ENCODE measurements at places on chromosomes 3 and 15.
A peak's percentile ranks its signal among the peaks of the same experiment; 100 is the strongest.

DNA sequence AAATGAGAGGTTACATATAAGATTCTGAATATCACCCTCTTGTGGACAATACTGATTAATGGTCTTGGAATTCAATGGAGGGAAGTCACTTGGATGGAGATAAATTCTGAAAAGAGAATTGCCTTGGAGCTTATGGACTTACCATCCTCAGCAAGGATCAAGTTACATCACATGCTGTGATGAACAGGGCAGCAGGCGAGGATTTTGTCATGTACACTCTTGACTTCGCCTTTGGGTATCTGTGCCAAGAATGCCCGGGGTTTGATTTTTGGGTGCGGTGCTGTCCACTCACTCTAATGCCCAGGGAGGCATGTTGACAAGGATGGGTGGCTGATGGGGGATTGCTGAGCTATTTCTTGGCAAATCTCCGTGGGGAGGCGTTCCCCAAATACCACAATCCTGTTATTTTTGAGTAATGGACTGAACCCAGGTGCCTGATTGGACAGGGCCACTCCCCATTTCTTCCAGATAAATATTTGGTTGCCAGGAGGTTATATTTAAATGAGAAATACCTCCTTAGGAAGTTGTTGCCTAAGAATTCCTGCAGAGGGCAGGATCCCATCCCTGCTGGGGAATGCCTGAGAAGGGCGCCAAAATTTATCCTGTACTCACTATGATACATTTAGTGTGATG lies 96.3 kb downstream of the TPRG1 start:
- DNase-seq, result no peak

- no peak for DNase-seq
Measured at GRCh38 chr3:46496746-46497555, 825 bp upstream of the RTP3 start.

DNA sequence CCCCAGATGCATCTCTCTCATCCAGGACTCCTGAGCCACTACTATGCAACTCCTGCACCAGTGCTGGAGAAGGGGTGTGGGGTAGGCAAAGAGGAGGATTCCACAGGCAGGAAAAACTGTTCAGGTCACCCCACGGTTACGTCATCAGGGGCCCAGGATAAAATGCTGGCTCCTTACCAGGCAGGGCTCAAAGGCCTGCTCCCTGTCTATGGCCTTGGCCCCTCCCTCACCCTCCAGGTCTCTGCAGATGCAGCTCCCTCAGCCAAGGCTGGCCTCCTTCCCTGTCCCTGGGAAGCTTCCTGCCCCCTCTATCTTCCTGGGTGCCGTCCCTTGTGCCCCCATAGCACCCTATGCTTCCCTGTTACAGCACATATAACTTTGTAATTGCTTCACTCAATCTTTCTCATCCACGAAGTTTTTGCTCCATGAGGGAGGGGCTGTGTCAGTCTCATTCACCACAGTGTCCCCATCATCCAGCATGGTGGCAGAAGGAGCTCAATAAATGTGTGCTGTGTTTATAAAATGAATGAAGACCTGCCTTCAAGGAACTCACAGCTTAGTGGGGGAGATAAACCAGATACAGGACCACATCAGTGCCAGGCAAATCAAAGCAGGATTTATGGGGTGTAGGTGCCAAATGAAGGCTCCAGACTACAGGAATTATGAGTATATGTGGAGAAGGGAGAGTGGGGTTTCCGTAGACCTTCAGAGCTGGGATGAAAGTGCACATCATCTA lies 18.6 kb downstream of the KBTBD13 start:
- DNase-seq, result no peak

DNA sequence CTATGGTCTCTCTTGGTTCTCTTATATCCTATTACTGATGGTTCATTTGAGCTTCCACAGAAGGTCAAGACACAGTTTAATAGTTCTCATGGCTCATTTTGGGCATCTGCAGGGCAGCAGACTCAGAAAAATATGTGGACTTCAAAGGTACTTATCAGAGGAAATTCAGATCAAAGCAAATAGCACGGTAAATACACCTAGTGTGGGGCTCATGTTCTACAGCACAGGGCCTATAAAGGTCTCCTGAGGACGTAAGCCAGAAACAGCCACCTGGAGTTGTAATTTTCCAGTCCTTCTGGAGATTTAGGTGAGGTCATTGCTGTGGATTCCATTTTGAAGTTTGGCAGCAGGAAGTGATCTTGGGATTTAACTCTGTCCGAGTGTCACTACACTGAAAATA lies 134.5 kb upstream of the SGO1 start:
- DNase-seq, result no peak

- DNase-seq, result no peak
Measured at GRCh38 chr15:41629883-41630282, 30.3 kb upstream of the MGA start.

- peak; percentile 64 for DNase-seq
Measured at GRCh38 chr3:179072100-179072438, 460 bp upstream of the ZMAT3 start.

DNA sequence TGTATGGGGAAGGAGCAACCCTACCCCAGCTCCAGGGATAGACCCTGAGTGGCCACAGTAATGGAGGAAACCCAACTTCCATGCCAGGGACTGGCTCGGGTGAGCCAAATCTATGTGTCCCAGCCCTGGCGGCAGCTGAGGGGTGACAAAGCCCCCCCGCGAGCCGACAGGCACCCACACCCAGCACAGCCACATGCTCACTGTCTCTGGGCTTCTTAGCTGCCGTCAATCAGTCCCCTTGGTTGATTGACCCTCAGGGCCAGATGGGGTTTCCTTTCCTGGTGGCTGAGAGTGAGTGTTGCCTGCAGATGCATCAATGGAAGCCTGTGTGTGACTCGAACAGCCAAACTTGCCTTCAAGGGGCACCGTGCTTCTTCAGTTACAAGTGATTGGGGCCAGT lies 2.1 kb upstream of the OCA2 start:
- DNase-seq, result no peak

DNA sequence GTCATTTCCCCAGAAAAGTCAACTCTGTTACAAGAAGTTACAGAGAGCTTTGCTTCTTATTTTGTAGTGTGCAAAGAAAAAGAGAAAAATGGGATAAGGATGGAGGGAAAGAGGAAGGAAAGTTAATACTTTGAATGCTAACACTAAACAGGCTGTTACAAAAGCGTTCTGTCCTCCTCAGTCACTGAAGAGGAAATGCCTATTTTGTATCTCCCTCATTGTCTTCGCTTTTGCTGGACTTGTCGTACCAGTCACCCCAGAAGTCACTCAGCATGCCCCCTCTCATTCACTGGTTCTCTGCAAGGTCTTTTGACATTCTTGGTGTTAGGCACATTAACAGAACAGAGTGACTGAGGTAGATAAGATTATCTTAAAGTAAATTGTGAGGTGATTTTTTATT lies 129.6 kb downstream of the ALCAM start:
- no peak for DNase-seq

GRCh38 chr3:123331651-123332050 lies 117.2 kb downstream of the ADCY5 start:
- DNase-seq, result no peak

DNA sequence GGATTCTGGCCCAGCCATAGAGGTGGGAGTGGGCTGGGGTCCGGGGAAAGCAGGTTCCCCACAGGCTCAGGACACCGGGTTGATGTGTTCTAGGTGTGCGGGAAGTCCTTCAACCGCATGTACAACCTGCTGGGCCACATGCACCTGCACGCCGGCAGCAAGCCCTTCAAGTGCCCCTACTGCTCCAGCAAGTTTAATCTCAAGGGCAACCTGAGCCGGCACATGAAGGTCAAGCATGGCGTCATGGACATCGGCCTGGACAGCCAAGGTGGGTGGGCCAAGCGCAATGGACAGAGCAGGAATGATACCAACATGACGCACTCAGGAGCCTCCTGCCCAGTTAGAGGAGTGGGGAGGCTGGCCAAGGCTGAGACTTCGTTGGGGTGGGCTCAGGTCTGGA lies 28.2 kb downstream of the IDH2 start:
- no peak for DNase-seq

- DNase-seq, result no peak
Measured at GRCh38 chr15:79472446-79472845, 40.3 kb downstream of the MINAR1 start.

DNA sequence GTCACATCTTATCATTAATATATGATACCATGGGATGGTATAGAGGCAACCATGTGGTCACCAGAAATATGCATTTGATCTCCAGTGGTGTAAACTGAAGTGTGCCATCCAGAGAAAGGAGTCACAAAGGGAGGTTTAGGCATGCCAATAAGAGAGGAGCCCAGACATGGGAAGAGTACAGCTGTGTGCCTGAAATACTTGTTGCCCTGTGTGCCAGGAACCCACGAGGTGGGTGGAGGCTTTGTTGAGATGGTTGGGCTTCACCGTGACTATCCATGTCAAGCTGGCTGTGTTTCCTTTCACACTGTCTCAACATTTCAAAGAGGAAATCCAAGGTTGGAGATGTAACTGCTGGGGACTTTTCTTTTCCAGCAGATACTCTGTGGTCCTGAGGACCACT lies 43.5 kb downstream of the CACNA2D3 start:
- no peak for DNase-seq

- DNase-seq, result no peak
Measured at GRCh38 chr3:43624619-43625305, 3.0 kb upstream of the ANO10 start.

GRCh38 chr15:31272558-31273257 lies 53.9 kb upstream of the KLF13 start:
- no peak for DNase-seq

- DNase-seq, result no peak
Measured at GRCh38 chr3:147312786-147313280, 93.5 kb downstream of the ZIC4 start.

DNA sequence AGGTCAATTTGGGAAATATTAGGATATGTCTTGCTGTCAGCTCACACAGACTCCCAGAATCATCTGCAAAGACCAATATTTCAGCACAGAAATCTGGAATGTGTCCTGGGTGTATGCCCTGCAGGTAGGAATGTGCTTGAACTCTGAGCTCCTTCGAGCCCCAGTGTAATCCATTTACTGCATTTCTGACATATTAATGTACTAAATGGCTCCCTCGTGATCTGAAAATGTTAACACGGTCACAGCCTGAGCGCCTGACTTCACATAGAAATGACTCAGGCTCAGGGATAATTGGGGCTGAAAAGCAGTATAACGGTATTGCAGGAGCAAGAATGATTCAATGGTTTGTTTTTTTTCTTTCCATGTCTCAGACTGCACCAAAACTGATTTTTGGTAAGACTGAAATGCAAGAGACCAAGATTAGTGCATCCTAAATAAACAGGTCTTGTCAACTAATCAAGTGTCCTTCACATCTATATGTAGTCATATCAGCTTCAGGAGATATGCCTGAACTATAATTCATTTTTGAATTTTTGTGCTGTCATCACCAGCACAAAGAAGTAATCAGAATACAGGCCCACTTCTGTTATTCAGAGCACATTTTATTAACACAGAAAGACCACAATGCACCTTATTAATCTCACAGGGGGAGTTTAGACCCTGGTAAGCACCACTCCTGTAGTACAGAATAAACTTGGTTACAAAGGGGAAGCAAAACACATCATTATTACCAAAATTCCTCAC lies 49.8 kb downstream of the DCLK3 start:
- no peak for DNase-seq

- DNase-seq, result no peak
Measured at GRCh38 chr15:83193721-83194120, 13.9 kb downstream of the HDGFL3 start.

GRCh38 chr3:128068156-128068620 lies 16.0 kb downstream of the SEC61A1 start:
- DNase-seq, result peak; percentile 56

GRCh38 chr3:65560133-65560532 lies 478.6 kb downstream of the MAGI1 start:
- no peak for DNase-seq

DNA sequence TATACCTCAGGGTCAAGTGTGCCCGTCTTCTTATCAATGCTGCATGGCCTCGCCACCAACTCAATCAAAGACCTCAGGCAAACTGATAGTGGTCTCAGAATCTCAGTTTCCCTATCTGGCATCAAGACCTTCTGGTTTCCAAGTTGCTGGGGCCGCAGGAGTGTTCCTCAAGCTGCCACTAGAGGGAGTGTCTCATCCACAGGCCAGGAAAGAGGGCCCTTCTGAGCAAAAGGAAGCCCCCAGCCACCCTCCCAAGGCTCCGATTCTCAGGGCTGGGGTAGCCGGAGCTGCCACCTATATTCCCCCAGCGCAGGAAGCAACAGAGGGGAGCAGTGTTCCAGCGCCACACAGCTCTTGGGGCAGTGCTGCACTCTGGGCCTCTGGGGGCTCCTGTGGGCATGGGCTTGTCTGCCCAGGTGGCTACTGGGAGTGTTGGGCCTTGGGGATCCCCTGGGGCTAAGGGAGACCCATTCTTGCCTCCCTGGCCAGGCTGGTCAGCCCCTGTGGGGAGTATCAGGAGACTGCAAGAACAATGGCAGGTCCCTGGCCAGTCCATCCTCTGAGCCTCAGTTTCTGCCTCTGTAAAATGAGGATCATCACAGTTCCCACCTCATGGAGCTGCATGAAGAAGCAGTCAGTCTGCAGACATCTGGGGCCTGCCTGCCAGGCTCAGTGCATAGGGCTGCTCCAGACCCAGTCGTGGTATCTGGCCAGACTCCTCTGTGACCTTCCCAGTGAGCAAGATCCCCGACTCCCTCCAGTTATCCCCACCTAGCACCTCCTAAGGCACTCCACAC lies 23.4 kb upstream of the SEC13 start:
- peak; percentile 44 for DNase-seq

GRCh38 chr3:194364652-194365434 lies 4.7 kb downstream of the LRRC15 start:
- peak; percentile 100 for DNase-seq

DNA sequence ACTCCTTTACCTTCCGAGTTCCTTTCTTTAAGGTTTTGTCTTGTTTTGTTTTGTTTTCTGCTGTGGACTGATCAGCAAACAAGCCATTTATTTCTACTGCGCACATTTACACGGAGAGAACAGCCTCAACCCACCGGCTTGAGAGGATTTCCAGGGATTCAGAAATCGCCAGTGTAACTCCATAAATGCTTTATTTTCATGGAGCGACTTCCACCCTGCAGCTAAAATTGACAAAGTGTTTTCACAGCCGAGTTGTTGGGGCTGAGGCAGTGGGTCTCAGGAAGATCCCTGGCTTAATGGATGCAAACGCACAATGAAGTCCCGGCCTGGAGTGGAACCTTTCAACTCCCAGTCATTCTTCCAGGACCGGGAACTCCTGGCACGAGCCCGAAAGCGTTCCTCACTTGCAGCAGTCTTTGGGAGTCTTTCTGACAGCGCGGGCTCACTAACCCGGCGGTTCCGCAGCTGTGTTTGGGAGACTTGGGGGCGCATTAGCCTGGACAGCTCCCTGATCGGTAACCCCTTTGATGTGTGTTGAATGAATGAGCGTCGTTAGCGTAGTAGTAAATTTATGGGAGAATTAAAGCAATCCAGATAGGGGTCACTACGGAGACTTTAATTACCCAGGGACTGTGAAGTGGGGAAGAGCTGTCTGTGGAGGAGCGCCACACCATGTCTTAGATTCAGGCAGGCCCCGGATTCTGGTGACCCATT lies 785 bp upstream of the MYRIP start:
- no peak for DNase-seq

DNA sequence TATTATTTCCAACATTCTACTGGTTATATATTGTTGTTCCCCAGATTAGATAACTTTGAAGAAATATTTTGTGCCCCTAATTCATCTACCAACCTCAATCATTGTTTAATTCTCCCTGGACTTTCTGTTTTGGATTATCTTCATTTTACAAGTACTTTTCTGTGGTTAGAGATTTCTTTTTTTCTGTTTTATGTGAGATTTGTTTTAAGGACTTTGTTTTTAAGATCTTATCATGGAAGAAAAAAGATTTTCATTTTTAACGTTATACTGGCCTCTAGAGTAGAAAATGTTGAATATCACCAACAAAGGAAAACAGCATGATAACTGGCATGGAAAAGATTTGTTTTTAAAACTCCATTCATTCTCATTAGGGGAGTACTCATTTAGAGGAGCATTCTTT lies 210.9 kb upstream of the KCNMB2 start:
- peak; percentile 53 for DNase-seq

Data from NCI-H2081 (cell line).